ENCODE measurements at places on chromosomes 12 and 14. TPM values are rescaled to one million over a fixed set of nuclear protein-coding genes. Genes with fewer than 3 reads are reported as not detected.

Gene MEG3
- 12.7 TPM for total RNA-seq

Gene FOXN4
- not detected for total RNA-seq

Gene SIRT4
- total RNA-seq, result 0.50 TPM

Gene GNB3
- total RNA-seq, result 3.1 TPM

Gene CCDC38
- total RNA-seq, result 0.13 TPM

Gene ZCCHC8
- total RNA-seq, result 32.0 TPM

Gene MORN3
- 0.29 TPM for total RNA-seq

Gene PRB2
- total RNA-seq, result not detected

Gene DCTN2
- total RNA-seq, result 128 TPM

Gene FERMT2
- total RNA-seq, result 189 TPM

Gene ALDH1L2
- 2.5 TPM for total RNA-seq

Gene TAS2R19
- total RNA-seq, result 9.8 TPM

Gene RPGRIP1
- not detected for total RNA-seq

Gene TNFAIP2
- 35.8 TPM for total RNA-seq

Gene FAM90A1
- total RNA-seq, result not detected

Gene PSME1
- 90.6 TPM for total RNA-seq

Gene IAPP
- not detected for total RNA-seq

Gene PLBD1
- total RNA-seq, result 1.0 TPM

Gene CFAP73
- total RNA-seq, result not detected

Gene GALNT8
- 0.27 TPM for total RNA-seq

Gene ADAM20
- 1.2 TPM for total RNA-seq

Gene SLC2A14
- total RNA-seq, result not detected

Gene ARMH4
- 1.9 TPM for total RNA-seq

Gene NYNRIN
- total RNA-seq, result 11.7 TPM

Gene PTPN21
- total RNA-seq, result 7.5 TPM

Gene GUCY2C
- total RNA-seq, result not detected

Gene COX8C
- total RNA-seq, result not detected

Gene GPHB5
- not detected for total RNA-seq

Gene DIO3
- total RNA-seq, result not detected

Gene HOXC13
- not detected for total RNA-seq

Gene SLC38A1
- total RNA-seq, result 151 TPM

Gene MYH6
- not detected for total RNA-seq

Gene PCNX1
- 57.7 TPM for total RNA-seq

Gene NEMF
- 87.4 TPM for total RNA-seq

Gene BAZ2A
- total RNA-seq, result 54.4 TPM

All from thoracic aorta endothelial cell (primary cell).